Stimulated activated CD8-positive, alpha-beta memory T cell treated with anti-CD3 and anti-CD28 coated beads, Interleukin-4, amount 100 ng/mL, for 1 hour (primary cell): ENCODE measurements at places on chromosomes 4 and X.

GRCh38 chr4:52714597-52715254 lies 36.5 kb downstream of the ERVMER34-1 start:
- DNase-seq: no peak

DNA sequence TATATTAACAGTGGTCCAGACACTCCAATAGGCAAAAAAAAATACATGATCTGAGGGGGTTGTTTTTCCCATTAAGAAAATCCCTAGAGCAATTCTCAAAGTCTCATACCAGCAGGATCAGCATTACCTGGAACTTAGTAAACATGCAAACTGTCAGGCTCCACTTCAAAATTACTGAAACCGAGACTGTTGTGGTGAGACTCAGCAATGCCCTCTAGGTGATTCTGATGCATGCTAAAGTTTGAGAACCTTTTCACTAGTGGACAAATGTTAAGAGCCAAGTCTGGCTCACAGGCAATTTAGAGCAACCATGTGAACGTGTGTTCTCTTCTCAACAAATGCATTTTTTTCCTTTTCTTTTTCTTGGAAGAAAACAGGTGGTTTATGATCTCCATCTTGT lies 30.2 kb downstream of the NEK1 start:
- DNase-seq: no peak

DNA sequence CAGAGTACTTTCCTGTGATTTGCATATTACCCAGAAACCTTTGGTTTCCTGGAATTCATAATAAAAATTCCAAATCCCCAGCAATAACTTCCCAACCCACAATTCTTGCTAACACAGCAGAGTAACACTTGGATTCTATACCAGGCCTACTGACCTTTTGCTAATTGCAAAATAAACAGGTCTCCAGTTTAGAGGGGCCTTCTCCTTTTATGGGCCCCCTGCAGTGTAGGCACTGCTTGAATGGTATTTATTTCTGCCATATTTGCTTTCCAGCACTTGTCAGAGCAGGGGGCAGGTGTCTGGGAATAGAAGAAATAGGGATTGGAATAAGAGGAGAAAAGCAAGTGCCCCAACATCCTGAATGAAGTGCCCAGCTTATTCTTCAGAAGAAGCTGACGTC lies 25.3 kb upstream of the GPC3 start:
- DNase-seq: no peak

DNA sequence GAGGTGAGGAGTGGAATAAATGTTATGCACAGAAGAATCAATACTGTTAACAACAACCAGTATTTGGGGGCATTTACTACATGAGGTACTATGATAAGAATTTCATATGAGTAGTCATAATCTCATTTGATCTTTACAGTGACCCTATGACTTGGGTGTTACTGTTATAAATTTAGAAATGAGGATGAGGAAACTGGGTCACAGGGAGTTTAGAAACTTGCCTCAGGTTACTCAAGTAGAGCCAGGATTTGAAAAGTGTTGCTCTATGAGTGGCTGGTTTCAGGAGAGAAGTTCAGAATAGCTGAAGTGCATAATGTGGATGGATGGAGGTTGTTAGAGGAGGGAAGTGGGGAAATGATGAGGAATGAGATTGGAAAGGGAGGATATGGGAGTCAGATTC lies 16.6 kb upstream of the DDIT4L start:
- DNase-seq: no peak

DNA sequence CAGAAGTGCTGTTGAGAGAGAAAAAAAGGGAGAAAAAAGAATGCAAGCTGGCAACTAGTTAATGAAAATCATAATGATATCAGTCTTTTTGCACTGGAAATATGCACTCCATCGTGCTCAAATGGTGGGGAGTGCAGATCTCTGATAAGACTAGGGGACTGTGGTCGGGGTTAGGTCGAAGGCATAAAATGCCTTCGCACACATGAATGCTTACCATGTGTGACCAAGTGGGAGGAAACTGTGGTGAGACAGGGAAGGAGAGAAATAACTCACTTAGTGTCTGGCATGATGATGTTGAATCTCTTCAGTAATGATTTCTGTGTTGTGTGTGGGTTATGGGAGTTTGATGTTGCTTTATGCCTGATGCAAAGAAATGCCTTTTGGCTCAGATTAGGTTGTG lies 358.9 kb downstream of the FBXO8 start:
- DNase-seq: no peak

DNA sequence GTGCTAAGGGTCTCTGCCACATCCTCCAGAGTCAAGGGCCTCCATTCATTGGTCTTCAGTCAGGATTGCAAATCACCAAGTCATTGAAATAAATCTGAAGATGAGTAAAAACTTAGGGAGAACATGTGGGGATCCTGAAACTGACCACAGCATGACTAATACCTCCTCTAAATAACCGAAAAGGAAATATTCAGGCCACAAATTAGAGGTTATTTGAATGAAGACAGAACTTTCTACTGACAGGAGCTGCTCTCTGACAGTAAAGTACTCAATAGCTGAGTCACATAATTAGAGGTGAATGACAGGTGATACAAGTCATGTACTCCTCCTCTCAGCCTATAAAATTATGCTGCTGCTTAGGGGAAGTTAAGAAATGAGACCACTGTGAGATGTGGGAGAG lies 240.2 kb upstream of the F9 start:
- DNase-seq: no peak

DNA sequence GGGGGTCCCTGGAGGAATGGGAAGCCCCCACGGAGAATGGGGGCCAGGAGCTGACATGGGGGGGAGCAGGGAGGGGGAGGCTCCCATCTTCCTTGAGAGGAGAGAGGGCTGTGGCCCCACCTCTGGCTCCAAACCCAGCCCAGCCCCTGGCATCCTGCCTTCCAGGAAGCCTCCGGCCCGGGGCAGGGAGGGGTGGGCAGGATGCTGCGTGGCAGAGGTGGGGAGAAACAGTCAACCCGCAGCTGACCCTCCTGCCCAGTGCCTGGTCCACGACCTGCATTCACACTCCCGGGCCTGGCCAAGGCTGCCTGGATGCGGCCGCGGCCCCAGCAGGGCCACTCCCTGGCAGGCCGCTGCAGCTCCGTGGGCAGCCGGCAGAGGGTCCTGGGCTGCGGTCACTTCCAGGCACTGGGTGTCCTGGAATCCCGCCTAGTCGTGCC lies 39.0 kb downstream of the CPLX1 start:
- DNase-seq: no peak

DNA sequence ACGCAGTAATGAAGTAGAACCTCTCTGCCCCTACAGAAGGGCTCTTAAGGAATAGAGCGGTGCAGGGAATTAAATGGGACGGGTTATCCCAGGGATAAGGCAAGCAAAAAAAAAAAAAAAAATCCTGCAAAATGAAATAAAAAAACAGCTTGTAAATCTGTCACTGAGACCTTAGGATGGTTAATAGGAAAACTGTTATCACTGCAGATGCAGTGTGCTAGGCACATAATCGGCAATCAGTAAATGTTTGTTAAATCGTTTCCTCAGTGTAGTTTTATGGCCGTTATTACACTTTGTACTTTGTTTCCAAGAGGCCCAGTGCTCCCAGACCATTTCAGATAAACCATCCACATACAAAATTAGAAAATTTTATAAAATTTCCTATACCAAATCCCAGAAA lies 1.0 kb downstream of the HNRNPH2 start:
- DNase-seq: no peak

- DNase-seq: no peak
Observed at GRCh38 chr4:19047279-19047880, 1025.8 kb upstream of the LCORL start.

- no peak for DNase-seq
Observed at GRCh38 chrX:13764765-13765164, 30.2 kb downstream of the OFD1 start.

GRCh38 chrX:39718981-39719380 lies 378.8 kb downstream of the BCOR start:
- DNase-seq: no peak

GRCh38 chr4:140884431-140885058 lies 128.4 kb upstream of the TBC1D9 start:
- no peak for DNase-seq

- DNase-seq: no peak
Observed at GRCh38 chr4:63817196-63817865, 591.9 kb downstream of the TECRL start.

DNA sequence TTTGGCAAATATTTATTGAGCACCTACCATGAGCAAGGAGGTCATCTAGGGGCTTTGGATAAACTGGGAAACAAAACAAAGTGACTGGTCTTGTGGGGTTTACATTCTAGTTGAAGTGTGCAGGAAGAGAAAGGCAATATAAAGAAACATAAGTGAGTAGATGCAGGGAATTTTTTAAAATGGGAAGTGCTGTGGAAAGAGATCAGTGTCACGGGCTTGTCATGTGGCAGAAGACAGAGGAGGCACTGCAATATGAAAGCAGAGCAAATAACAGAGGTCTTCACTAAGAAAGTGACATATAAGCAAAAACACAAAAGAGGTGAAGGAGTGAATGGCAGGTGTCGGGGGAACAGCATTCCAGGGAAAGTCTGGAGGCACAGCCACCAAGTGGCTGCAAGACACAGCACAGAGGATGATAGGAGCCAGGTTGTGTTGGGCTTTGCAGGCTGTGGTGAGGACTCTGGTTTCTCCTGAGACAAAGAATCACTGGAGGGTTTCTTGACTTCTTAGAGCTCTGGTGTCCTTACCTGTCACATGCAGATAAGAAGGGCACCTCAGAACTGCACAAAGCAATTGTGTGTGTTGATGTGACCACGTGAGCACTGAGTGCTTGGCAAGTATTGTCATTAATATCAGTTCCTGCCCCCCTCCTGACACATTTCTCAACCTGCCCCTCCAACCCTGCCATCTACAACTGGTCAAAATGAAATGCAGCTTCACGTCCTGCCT lies 143.5 kb downstream of the TSPAN5 start:
- no peak for DNase-seq

GRCh38 chrX:97797076-97797475 lies 913.4 kb downstream of the RPA4 start:
- DNase-seq: no peak

DNA sequence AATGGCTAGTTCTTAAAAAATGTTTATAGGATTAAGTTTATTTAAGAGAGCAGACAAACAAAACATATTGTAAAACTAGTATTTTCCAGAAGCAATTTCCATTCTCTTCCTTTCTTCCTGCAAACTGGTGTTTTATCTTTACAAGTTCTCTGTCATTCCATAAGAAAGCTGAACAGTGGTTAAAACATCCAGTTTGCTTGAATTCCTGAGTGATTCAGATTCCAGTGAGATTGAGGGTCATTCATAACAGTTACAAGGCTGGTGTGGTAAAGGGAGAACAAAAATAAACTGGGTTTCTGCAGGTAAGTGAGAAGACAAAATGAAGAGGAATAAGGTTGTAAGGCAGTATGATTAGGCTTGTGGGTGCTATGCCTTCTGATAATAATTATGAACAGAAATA lies 544.8 kb upstream of the DIPK2B start:
- DNase-seq: no peak

- no peak for DNase-seq
Observed at GRCh38 chr4:122701061-122701460, 31.4 kb upstream of the BBS12 start.

- no peak for DNase-seq
Observed at GRCh38 chr4:150224896-150225591, 146.8 kb downstream of the DCLK2 start.

DNA sequence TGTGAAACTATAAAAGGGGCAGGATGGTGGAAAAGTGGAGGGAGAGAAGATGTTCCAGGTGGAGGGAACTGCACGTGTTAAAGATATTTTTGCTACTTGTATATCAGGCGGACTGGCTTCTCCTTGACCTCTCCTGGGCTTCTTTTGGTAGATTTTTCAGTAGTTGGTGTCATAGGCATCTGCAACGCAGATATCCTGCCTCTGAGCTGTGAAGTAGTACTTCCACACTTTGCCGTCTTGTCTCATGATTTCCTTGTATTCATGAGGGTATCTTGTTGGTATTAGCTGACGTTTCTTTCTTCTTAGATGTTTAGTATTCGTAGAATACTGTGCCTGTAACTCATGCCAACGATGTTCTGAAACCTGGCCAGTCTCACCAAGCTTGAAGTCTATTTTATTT lies 81.0 kb downstream of the WWC2 start:
- DNase-seq: no peak

- DNase-seq: no peak
Observed at GRCh38 chr4:167775375-167775774, 317.0 kb upstream of the ANXA10 start.

DNA sequence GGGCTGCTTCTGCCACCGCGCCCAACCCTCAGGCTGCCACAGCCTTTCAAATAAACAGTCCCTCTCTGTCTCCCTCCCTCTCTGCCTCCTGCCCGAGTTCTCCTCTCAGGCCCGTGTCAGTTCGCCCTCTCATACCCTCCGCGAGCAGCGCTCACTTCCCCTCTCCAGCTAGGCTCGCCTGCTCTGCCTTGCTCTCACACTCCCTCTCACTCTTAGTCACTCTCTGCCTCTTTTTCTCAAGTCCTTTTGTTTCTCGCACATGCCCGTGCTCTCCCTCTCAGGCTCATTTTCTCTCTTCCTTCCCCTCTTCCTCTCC lies 3.2 kb downstream of the EFNB1 start:
- DNase-seq: no peak

DNA sequence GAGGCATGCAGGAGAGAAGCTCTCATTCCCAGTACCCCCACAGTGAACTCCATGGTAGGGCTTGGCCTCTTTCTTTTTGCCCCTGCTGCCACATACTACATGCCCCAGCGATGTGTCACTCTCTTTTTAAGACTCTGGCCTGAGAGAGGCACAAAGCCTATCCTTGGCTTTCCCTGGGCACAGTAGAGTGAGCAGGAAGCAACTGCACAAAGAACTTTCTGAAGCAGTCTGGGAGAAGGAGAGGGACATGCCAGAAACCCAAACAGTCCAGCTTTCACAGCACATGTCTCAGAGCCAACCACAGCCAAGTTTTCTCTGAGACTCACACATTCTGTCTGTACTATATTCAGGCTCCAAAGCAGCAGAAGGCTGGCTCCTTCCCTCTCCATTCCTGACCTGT lies 7.9 kb upstream of the NALF2 start:
- DNase-seq: no peak

GRCh38 chr4:133581996-133582619 lies 433.0 kb downstream of the PCDH10 start:
- DNase-seq: no peak

DNA sequence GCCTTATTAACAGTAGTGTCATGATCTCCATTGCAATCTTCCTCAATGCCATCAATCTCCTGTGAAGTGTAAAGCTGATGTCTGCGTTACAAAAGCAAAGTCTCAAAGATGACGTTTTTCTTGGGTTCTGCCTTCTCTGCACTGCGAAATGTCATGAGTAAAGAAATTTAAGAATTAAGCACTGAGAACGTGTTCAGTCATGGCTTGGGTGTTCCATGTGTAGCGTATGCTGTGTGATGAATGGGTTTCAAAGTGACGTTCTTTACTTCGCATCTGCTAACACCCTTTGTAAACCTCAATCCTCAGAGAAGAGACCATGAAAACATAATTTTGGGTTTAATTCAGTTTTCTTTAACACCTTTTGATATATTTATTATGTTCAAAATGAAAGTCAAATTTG lies 999 bp downstream of the NAP1L5 start:
- no peak for DNase-seq
